ENCODE measurements at places on chromosomes 1 and 21. TPM values are rescaled to one million over a fixed set of nuclear protein-coding genes. Genes with fewer than 3 reads are reported as not detected.

Gene MASP2
- total RNA-seq: not detected

Gene DRAXIN
- total RNA-seq: under 0.01 TPM

Gene LDLRAD1
- not detected for total RNA-seq

Gene TSSK3
- not detected for total RNA-seq

DNA sequence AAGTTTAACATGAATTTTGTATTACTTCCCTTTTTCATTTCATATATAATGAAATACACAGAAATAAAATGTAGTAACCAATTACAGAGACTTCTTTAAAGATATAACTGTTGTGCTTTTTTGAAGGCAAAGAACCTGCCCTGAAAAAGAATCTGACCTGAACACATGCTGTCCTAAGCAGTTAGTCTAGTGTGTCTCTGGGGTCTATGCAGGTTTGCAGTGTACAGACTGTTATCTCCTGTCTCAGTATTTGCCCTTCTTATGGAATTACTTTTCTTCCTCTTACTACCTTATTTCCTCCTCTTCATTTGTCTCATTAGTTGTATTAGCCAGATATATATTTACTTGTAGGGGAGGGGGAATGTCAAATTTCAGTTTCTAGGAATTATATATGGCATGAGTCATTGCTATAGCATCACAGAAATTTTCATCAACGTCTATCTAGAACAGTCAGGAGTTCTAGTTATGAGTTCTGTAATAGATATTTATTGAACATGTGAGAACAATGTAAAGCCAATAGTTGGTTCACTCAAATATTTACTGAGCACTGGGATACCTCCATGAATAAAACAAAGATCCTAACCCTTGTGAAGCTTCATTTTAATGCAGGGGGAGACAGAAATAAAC is 28.4 kb upstream of the PLEKHO1 start:
- peak; percentile 43 for DNase-seq

DNA sequence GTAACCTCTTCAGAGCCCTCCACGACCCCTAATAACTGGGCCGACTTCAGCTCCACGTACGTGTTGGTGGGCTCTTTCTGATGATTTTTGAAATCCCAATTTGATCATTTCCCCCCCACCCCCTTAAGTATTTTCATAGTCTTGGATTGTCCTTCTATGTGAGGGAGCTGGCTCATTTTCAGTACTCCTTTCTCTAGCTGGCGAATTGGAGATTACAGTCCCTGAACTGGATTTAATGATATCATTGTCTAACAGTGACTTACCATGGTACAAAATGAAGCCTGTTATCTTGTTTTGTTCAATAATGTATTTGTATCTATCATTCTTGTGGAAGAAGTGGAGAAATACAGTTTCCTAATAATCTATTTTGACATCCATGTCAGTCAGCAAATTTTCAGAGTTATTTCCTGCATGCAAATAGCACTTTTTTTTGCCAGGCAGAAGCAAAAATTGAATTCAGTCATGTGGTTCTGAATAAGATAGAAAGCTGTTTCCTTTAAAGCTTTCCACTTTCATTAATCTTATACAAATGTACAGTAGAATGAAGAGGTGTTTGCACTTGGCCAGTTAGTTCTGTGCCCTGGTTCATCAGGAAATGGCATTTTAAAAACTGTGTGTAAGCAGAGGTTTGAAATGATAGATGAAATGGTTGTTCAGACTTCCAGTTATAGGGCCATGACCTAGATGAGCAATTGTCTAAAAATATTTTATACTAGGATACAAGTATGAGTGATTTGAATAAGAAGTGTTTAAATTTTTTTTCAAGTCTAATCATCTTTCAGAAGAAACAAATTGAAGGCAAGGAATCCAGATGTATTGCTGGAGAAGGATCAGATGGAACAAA is 104.2 kb downstream of the ATP5PO start:
- DNase-seq: no peak

GRCh38 chr1:64392109-64392508 is 77.8 kb upstream of the CACHD1 start:
- DNase-seq: no peak

- no peak for DNase-seq
Observed at GRCh38 chr1:104648269-104648691, 898.6 kb downstream of the AMY1C start.

- DNase-seq: no peak
Observed at GRCh38 chr1:84283381-84283780, 18.1 kb upstream of the SAMD13 start.

DNA sequence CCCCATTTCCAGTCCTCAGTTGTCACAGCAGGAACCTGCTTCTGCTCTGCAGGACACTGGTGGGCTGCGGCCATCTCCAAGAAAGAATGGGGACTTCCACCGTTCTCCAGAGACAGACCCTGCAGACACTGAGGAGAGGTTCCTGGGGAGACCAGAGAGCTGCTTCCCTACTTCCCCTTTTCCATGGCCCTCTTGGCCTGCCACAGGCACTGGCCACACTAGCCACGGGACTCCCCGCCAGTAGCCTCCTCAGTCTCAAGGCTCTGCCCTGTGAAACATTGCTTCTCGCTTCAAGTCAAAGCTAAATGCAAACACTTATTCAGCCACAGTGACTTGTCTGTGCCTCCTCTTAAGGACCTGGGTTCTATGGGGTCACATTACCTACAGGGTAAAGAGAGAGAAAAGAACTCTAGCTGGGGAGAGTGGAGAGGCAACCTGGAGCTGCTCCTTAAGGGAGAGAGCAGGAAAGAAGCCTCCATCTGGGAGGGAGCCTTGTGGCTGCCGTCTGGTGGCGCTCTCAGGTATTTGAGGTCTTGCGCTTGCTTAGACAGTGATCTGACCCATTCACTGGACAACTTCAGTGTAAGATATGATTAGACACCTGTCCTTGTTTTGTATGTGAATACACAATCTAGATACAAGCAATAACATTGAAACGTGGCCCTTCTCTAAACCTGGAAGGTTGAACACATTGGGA is 5.4 kb upstream of the SLAMF8 start:
- DNase-seq: peak; percentile 47

DNA sequence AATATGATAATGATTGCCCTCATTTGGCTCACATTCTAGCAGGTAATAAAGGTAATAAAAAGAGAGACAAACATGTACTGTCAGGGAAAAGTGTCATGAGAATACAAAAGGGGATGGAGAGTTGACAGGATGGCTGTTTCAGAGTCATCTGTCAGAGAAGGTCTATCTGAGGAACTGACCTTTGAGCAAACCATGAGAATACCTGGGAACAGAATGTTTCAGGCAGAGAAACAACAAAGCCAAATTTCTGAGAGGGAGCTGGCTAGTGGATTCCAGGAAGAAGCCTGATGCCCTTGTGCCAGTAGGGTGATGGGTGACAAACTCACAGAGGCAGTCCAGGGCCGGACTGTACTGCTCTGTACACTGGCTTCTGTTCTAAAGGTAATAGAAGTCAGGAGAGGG is 107.2 kb downstream of the C1orf21 start:
- DNase-seq: no peak
